MCF 10A (cell line): ENCODE measurements at places on chromosomes 16 and 17.

DNA sequence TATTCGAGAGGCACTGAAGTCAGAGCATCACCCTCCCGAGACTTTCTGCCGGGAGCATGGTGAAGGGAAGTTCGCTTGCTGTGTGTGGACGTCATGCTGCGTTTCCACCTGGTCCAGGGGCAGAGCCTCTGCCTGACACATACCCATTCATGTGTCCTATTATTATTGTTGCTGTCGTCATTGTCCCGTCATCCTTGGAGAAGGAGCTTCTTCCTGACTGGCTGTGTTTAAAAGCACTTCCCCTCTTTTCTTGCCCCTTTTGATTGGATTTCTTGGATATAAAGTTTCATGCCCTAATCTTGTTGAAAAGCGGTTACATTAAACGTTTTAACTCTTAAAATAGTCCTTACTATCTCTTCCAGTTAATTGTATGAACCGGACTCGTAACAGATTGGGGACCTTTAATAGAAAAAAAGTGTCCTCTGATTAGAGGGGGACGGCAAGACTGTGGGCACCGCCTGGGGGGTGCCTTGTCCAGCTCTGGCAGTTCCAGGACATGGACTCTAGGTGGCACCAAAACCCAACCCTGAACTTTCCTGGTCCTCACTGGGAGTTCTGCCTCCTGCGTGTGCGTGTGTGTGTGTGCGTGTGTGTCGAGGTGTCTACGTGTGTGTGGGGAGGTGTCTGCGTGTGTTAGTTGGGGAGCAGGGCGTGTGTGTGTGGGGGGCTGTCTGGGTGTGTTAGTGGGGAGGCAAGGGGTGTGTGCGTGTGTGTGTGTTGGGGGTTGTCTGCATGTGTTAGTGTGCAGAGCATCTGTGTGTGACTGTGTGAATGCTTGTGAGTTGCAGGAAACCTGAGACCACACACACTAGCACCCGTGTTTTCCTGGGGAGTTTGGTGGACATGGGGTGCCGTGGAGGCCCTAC is 133.3 kb upstream of the CIBAR2 start:
- peak; percentile 62 for DNase-seq

- peak; percentile 33 for DNase-seq
Observed at GRCh38 chr17:58413684-58414083, 3.6 kb downstream of the RNF43 start.

- DNase-seq: no peak
Observed at GRCh38 chr17:77690271-77691161, 268.0 kb upstream of the TNRC6C start.

DNA sequence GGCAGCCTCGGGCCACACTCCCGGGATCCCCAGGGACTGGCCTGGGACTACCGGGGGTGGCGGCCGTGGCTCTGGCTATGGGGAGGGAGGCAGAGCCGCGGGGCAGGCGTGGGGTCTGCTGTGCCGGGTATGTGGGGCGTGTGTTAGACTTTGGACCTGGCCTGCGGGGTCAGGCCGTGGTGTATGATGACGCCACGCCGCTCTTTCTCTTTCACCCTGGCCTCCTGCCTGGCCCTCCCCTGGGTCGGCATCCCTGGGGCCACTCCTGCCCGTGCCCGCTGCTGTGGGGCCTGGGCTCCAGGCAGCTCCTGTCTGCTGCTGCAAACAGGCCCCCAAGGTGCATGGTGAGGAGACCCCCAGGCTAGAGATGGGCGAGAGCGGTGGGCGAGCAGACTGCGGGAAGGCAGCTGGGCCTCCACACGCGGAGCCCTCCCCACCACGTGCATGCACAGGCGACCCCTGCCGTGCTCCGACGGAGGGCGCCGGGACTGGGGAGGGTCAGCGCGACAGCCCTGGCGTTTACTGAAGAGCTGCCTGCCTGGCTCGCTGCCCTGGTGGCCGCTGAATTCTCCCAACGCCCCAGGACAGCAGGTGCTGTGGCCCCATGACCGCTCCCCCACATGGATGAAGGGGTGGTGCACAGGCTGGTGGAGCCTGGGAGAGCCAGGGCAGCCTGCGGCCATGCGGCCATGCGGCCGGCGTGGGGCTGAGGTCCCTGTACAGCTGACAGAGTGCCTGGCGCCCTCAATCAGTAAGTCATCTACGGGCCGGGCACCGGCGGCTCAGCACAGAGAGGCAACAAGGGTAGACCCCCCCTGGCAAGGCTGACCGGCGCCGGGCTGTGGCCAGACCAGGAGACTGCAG is 16.0 kb downstream of the CAPN15 start:
- no peak for DNase-seq

DNA sequence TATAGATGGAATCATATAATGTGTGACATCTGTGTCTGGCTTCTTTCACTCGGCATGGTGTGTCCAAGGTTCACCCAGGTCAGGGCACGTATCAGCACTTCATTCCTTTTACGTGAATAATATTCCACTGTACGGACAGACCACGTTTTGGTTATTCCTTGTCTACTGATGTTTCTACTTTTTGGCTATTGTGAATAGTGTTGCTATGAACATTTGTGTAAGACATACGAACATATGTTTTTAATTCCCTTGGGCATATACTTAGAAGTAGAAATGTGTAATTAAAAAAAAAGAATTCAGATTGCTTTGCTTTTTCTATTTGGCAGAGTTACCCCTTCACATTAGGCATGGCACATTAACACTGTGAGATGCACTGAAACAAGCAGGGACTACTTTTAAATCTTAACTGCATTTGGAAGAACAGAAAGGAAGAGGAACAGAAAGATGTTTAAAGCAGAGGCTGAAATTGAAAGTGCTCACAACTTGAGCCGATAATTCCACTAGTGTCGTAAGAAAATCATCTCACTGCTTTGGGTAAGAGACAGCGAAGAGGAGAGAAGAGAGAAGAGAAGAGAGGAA is 105.3 kb downstream of the VPS53 start:
- DNase-seq: no peak

DNA sequence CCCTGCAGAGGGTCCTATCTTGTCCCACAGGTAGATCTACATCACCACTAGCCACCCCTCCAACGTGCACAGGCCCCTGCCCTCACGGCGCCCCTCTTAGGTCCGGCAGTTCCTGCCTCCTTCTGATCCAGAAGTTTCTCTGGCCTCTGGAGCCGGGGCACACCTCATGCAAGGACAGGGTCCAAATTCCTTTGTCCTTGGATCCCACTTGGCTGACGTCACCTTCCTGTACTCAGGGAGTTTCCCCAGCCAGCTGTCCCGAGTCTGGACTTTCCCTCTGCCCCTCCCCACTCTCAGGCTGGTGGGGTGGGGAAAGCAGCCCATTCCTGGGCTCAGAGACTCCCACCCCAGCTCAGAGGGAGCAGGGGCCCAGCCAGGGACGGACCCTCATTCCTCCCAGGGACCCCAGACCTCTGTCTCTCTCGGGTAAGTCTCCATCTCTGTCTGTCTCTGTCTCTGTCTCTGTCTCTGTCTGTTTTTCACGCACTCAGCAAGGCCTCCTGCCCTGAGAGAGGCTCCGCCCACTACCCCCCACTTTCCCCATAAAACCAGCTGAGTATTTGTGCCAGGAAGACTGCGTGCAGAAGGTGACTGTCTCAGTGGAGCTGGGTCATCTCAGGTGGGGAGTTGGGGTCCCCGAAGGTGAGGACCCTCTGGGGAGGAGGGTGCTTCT is at the start of gene IL32:
TSS of gene IL32 (plus strand) at position 572 of the 673 bp plus-strand sequence. CDS start 172 bp downstream, outside the sequence.
- DNase-seq: peak; percentile 67

DNA sequence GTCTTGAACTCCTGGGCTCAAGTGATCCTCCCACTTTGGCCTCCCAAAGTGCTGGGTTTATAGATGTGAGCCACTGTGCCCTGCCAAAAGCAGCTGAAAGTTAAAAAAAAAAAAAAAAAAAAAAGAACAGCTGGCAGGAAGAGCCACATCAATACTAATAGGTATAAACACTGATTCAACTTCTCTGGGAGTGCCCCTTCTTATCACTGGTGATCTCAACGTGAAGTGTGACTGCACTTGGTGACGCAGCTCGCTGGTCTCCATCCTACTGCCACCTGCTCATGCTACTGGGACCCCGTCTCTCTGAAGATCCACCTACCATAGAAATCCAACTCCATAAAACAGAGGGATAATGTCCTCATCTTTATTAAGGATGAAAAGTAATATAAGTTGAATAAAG is 40.8 kb downstream of the RNF157 start:
- no peak for DNase-seq

GRCh38 chr17:61399131-61400065 is at the start of gene TBX2:
Gene TBX2, plus strand, starts transcription at chr17:61399843. Its CDS starts 334 bp downstream, at chr17:61400177.
- peak; percentile 88 for DNase-seq

DNA sequence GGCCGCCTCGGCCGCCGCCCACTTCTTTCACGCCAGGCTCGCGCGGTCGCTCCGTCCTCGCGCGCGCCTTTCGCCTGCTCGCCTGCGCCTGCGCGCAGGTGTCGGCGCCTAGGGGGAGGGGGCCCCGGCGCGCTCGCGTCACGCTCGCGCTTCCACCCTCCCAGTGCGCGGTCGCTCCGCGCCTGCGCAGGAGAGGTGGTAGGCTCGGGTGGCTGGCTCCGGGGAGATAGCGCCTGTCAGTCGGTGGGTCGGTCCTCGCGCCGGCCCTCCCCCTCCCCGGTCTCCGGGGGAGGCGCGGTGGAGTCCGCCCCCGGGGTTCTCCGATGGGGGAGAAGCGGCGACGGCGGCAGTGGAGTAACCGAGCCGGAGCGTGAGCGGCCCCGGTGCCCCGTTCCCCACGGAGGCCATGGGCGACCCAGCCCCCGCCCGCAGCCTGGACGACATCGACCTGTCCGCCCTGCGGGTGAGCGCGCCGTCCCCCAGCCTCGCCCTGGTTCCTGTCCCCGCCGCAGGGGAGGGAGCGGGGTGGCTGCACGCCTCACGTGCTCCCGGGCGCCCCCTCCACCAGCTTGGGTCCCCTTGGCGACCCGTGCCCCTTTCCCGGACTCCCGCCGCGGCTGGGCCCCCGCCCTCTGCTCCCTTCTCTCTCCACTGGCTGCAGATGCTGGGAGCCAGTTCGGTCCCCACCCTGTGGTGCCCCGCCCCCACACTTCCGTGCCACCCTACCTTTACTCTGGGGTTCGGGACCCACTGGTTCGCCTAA is at the start of gene MINK1:
TSS of gene MINK1 (plus strand) at position 163 of the 763 bp plus-strand sequence. CDS start at position 407, 244 bp downstream.
- peak; percentile 92 for DNase-seq

GRCh38 chr17:39151150-39151942 is at the start of gene PLXDC1:
Gene PLXDC1, minus strand, starts transcription at chr17:39151637. Its CDS starts 200 bp downstream, at chr17:39151437.
- no peak for DNase-seq

- peak; percentile 78 for DNase-seq
Observed at GRCh38 chr17:64448665-64449512, at the start of gene MILR1. Gene MILR1, plus strand, starts transcription at chr17:64449115. Its CDS starts 54 bp downstream, at chr17:64449169.

- no peak for DNase-seq
Observed at GRCh38 chr17:79953335-79953734, 82.3 kb downstream of the TBC1D16 start.

- DNase-seq: no peak
Observed at GRCh38 chr17:57105591-57105990, 20.5 kb downstream of the AKAP1 start.

- DNase-seq: no peak
Observed at GRCh38 chr17:7348478-7349242, 3.3 kb upstream of the KCTD11 start.

DNA sequence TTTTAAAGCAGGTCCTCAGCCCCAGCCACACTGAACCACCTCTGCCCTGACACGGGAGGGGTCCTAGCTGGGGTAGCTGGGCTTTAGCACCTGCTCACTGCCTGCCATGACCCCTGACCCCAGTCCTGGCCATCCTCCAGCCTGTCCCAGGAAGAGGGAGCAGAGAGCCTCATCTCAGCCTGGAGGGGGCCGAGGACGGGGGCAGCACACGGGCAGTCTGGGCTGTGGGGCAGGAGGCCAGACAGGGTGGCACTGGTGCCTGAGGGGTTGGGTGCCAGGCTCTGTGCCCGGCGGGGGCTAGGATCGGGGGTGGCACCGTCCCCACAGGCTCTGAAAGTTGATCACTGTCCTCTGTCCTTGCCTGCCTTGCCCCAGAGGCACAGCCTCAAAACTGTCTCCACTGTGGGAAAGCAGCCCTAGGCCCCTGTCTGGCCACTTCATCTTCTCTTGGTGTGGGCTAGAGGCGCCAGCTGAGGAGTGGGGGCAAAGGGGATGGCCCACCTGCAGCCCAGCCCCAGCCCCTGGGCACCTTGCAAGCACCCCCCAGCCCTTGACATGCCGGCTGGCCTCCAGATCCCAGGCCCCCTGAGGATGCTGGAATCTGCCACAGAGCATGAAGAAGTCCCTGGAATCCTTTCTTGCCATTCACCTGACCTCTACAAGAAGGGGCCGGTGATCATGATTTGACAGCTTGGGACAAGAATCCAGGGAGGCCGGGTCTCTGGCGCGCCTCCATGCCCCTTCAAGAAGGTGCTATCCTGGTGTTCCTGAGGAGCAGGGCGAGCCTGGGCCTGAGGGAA is 15.7 kb downstream of the ENDOV start:
- DNase-seq: no peak

DNA sequence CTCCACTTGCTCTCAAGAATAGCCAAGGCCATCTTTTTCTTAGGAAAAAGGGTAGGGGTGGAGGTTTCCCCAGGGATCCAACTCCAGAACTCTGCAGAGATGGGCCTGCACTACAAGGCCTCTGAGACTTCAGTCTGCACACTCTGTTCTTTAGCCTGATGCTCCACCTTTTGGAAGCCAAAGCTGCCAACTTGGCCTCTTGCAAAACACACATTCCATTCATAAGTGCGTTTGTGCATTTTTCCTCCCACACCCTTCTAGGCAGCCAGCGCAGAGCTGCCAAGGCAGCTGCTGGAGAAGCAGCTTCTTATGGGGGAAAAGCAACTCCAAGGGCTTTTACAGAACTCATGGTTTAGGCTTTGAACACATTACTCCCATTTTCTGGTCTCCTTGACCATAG is 45.3 kb downstream of the REXO5 start:
- DNase-seq: peak; percentile 93

DNA sequence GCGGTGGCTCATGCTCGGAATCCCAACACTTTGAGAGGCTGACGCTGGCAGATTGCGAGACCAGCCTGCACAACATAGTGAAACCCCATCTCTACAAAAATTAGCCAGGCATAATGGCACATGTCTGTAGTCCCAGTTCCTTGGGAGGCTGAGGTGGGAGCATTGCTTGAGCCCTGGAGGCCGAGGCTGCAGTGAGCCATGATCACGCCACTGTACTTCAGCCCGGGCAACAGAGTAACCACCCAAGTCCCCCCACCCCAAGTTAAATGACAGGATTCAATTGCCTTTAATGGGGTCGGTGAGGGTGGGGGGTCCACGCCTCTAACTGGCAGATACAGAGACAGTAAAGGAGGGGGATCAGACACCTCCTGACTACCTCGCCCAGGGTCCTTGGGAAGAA is 44.9 kb downstream of the EMP2 start:
- DNase-seq: no peak

GRCh38 chr17:62800585-62800984 is 7.5 kb downstream of the MARCHF10 start:
- no peak for DNase-seq

GRCh38 chr16:3950343-3951193 is 70.1 kb upstream of the CREBBP start:
- DNase-seq: peak; percentile 95

DNA sequence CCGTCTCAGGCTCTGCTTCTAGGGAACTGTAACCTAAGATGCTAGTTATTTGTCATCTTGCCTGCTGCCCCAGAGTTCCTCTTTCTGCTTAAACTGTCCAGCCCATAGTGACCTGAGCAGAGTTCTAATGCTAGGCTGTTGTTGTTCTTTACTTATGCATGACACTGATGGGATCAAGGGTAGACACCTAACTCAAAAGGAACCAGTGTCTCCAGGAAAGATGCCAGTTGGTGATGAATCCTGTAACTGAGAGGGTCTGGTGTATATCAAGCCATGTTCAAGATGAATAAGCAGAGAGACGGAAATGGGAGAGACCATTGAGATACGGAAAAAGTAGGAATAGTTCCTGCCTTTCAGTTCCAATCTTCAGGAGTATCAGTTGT is 13.7 kb downstream of the APOH start:
- no peak for DNase-seq
